ENCODE measurements at places on chromosomes 3 and 15.

DNA sequence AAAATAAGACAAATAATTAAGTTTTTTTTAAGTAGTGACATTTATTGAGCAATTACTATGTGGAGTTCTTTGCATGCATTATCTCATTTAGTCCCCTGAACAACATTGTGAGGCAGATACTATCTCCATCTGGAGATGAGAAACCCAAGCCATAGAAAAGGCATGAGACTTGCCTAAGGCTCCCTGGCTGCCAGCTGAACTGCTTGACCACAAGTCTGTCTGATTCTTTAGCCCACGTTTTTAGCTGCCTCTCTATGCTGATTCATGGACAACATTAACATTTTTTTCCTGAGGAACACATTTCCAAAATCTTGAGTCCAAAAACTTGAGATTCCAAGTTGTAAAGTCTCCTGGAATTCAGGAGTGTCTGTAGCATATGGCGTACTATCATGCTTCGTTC, 263.6 kb upstream of the GOLGA6L4 start:
- no peak for DNase-seq

DNA sequence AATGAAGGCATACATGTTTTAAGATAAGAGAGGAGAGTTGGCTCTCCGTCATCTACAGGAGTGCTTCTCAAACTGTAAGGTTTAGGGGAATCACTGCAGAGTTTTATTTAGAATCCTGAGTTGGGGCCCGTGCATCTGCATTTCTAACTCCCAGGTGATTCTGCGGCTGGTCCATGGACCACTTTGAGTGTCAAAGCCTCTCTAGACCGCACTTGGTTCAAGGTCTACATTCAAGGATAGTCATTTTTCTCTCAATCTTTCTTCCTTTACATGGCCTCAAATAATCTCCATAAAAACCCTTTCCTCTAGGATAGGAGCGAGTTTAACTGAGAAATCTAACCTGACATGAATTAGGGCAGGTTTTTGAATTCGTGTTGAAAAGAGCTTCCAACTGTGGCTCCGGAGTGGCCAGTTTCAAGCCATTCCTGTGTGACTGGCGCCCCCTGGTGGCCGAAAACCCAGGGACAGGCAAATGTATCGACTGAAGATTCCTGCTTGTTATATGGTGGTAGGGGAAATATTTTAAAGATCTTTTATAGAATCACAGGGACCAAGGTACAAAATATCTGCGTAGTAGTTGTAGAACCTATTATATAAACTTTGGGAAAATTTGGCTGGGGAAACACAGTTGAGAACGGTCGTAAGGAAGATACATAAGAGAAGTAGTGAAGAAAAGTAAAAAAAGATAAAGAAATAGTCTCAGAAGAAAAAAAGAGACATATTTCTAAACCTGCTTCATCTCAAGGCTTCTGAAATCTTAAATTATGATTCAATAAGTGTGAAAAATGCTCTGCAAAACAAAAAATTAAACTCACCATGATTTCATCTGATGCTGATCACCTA, 11.9 kb downstream of the GABRR3 start:
- DNase-seq: peak; percentile 93

GRCh38 chr3:11820531-11821041, 26.1 kb downstream of the TAMM41 start:
- no peak for DNase-seq

GRCh38 chr15:90519688-90520087, 10.0 kb upstream of the CRTC3 start:
- DNase-seq: no peak

DNA sequence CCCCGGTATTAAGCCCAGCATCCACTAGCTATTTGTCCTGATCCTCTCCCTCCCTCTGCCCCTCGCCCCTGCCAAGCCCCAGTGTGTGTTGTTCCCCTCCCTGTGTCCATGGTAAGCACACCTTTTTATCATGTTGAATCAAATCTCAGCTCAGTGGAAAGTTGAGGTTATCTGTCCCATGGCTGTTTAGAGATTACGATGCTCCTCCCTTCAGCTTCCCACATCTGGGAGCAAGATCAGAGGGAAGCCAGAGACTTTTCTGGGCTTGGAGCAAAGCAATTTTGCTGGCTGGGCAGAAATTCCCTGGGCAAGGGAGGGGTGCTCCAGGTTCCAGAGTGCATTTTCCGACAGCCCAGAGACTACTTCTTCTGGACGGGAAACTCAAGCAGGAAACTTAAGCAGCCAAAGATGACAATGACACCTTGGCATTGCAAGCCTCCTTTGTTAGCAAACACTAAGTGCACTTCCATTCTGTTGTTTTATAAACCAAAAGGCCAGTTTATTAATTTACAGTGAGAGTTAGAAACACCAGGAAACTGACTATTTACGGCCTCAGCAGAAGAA, 104.5 kb downstream of the MESD start:
- DNase-seq: no peak

DNA sequence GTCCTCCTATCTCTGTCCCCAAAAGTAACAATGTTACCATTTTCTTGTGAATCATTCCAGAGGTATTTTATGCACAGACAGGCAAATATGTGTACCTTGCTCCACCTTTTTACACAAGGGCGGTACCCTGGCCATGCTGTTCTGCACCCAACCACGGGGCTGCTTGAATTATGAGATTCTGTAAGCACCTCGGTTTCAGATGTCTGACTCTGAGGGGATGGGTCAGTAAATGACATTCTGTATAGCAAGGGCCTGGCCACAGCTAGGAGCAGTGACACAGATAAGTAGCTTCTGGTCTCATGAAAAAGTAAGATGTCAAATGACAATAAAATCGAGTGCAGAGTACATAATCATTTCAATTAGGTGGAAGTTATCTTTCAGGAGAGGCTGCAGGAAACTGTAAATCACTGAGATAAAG, 30.4 kb upstream of the FLNB start:
- no peak for DNase-seq

DNA sequence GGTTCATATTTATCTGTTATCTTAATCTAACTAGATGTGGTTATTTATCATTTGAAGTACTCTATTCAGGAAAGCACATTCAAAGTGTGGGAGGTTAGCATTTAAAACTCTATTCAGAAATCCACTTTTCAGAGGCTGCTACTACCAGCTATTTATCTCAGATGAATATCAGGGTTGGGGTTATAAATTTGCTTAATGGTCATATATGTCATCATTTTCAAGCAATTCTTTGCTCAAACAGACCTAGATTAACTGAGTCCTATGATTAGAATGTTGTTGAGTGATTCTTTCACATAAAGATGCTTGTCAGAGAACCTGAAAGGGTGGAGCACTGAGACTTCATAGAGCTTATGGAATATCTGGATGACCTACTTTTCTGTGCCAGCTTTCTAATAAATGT, 436.9 kb upstream of the TGFBR2 start:
- DNase-seq: no peak

GRCh38 chr3:25473246-25473645, 45.2 kb downstream of the RARB start:
- DNase-seq: no peak

- no peak for DNase-seq
These were observed 26.4 kb downstream of the POLG start for GRCh38 chr15:89308236-89308635.

DNA sequence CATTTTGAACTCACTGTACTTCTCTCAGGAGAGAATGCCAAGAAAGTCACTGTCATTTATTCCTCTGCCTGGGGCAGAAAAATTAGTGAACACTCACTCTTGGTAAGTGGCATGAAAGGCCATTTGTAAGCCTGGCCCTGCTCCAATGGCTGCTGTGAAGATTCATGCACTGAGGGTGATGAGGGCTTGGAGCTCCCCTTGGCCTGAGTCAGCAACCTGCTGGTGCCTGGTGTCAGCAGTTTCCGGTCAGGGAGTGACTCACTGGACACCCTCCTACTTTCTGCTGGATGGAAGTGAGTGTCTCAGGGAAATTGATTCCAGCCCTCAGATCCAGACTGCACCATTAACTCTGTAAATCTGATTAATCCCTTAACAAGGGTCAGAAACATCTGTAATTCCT, 37.6 kb downstream of the TRA2B start:
- no peak for DNase-seq

DNA sequence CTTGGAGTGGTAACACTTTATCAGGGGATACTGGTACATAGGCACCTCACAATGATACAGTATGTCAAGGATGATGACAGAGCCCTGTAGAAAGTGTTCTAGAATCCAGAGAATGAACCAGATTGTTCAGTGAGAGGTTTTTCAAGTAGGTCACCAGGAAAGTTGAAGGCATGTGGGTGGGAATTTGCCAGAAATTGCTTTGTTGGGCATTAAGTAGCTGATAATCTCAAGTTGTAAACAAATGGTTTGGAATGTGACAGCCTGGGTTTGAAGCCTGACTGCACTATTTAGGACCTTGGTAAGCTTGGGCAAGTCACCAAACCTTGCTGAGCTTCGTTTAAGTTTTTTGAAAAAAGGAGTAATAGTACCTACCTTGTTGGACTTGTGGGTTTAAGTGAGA, 12.5 kb downstream of the SLC35G2 start:
- no peak for DNase-seq

DNA sequence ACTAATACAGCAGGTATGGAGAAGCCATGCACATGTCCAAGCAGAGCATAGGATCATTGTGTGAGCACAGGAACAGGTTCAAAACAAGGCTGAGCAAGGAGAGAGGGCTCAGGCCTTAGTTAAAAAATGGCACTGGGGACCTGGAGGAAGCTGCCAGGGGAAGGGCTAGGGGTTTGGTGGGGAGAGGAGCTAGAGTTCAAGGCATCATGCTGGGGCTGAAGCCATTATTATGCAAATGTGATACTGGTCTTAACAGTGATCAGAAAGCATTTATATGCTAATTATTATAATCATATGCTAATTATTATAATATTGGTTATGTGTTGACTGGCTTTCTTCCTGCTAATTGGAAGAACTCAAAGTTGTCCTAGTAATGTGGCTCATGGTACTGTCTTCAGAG, 546.0 kb upstream of the CFAP20DC start:
- DNase-seq: no peak

- no peak for DNase-seq
These were observed 89.5 kb downstream of the DCLK3 start for GRCh38 chr3:36674816-36675215.

GRCh38 chr15:40838756-40839155, 5.1 kb upstream of the SPINT1 start:
- no peak for DNase-seq

- no peak for DNase-seq
These were observed 250.1 kb downstream of the TLE3 start for GRCh38 chr15:69847625-69848024.

DNA sequence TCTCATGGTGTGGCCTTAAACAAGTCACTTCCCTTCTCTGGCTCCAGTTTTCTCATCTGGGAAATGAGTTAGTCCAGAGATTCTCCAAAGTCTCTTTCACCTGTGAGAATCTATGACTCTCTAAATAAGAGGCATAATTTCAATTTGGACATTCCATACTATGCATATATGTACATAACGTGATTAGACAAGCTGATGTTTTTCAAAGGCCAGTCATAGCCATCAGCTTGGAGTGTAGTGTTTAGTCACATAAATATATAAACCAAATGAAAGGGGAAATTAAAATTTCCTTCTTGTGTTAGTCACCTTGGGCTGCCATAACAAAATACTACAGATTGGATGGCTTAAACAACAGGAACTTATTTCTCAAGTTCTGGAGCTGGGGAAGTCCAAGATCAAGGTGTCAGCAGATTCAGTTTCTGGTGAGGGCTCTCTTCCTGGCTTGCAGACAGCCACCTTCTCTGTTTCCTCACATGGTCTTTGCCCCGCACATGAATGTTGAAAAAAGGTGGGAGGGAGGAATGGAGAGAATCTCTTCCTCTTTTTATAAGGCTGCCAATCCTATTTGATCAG, 19.4 kb downstream of the TMEM41A start:
- DNase-seq: no peak

GRCh38 chr3:162354356-162354755, 857.7 kb downstream of the OTOL1 start:
- DNase-seq: no peak

DNA sequence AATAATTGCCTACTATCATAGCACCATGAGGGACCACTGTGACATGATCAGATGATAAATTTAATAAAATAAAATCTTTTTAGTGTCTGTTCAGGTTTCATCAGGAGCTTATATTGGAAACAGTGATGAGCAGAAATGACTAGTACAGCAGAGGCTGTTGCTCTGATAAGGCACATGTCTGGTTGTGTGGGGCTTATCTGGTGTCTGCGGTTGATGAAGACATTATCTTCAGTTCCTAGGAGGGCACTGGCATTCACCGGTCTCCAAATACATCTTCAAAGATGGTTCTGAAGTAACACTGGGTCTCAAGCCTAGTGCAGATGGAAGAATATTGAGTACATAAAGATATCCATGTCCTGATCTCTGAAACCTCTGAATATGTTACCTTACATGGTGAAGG, 125.3 kb downstream of the SUCNR1 start:
- DNase-seq: no peak

DNA sequence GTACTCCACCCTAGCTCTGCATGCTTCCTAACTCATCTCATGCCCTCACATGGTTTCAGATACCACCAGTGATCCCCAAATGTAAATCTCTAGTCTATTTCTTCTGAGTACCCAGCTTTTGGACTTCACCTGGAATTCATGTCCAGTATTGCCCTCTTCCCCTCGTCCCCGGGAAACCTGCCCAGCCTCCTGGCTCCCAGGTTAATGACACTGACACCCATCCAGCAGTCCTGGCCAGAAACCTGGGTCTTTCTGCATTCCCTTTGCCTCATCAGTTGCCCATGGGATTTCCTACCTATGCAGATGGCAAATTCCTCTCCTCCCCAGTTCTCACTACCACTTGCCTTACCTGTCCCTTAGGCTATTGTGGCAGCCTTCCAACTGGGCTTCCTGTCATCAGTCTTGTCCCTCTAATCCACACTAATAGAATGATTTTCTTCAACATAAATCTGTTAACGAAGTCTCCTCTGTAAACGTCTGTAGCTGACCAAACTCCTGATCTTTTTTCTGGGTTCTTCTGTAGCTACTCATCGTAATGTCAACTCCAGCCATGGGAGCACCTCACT, 15.3 kb upstream of the MYLK start:
- no peak for DNase-seq

GRCh38 chr3:188558343-188559071, 404.6 kb downstream of the LPP start:
- no peak for DNase-seq

- no peak for DNase-seq
These were observed 8.5 kb upstream of the CDCP1 start for GRCh38 chr3:45154641-45155147.

DNA sequence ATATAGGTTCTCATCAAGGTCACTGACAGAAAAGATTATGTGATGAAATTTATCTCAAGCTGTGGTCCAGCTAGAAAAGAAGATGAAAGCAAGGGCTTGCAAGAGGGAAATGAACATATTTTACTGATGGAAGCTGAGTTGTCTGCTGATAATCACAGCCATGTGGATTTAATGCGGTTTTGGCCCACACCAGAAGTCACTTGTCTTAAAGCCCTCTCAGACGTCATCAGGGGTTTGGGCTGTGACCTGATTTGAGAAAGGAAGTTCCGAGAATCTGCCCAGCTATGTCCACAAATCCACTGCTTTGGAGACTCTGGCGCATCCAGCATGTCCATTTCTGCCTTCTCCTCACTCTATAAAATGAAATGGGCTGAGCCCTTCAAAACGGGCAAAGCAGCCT, 278.4 kb downstream of the SUCLG2 start:
- DNase-seq: no peak

GRCh38 chr3:69803681-69804270, 64.5 kb downstream of the MITF start:
- no peak for DNase-seq
